8988T (cell line): ENCODE measurements at places on chromosomes 3 and 15.

GRCh38 chr15:95626501-95627361, 703.8 kb upstream of the NR2F2 start:
- DNase-seq, result no peak

GRCh38 chr15:61479613-61480012, 250.5 kb upstream of the RORA start:
- no peak for DNase-seq

- no peak for DNase-seq
These were observed 279.3 kb upstream of the RASGRP1 start for GRCh38 chr15:38843736-38844590.

DNA sequence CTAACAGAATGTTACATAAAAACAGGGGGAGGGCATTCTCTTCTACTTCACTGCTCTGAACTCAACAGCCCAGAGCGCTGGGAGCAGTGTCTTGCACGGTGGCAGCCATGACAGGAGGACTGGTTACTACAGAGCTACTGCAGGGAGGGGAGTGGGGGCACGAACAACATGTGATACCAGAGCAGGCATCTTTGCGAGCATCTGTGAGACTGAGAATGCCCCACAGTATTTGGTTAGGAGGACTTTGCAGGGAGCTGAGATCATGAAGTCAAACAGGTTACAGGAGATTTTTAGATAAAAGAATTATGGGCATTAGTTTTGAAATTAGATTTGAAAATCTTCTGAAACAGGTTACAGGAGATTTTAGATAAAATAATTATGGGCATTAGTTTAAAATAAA, 58.8 kb upstream of the GOLGA8B start:
- DNase-seq, result no peak

DNA sequence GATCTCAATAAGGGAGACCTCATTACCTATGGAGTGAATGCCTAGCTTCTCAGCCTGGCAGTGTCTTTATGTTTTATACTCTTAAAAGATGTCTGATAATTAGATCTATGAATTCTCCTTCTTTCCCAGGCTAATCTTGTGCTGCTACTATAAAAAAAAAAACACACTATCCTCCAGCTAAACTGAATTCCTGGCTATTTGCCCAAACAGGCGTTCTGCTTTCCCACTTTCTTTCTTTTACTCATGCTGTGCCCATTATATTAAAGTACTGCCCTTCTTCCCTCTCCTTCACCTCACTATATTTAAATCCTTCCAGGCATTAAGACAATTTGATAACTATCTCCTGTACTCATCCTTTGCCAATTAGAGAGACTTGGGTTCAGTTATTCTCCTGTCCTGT, 1134.9 kb downstream of the ROBO2 start:
- no peak for DNase-seq

- no peak for DNase-seq
These were observed 202.6 kb downstream of the KLHL25 start for GRCh38 chr15:85592148-85592547.

DNA sequence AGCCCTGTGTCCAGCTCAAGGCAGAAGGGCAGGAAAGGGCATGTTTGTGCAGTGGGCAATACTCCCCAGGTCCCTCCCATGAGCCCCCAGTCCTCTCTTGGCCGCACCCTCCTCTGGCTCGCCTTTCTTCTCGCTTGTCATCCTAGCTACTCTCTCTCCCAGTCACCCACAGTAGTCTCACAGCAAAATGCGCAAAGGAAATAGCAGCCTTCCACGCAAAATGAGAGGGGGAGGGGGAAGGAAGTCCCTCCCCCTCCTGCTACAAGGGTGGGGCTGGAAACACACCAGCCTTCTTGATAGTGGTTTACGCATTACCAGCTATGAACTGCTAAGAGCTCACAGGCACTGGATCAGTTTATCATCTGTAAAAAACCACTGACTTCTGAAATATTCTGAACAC, 83.8 kb downstream of the GADL1 start:
- DNase-seq, result no peak
